Activated naive CD8-positive, alpha-beta T cell treated with anti-CD3 and anti-CD28 coated beads, Interleukin-2, amount 50 U/mL, for 16 hours (primary cell): ENCODE measurements at places on chromosomes 6 and 20.

DNA sequence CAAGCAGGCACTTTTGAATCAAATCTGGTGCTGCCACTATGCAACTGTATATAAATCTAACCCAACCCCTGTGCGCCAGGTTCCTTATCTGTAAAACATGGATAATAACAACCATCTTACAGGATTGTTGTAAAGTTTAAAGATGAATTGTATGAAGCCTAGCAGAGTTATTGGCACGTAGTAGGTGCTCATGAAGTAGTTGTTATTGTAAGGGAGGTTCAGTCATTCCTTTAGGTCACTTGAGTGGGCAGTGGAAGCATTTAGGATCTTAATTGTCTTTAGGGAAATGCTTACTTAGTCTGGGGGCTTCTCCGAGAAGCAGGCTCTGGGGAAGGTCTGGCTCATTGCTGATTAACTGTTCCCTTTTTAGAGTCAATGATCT is 29.8 kb upstream of the PKIG start:
- no peak for DNase-seq

GRCh38 chr6:124684621-124685020 is 277.6 kb upstream of the RNF217 start:
- DNase-seq = no peak

- no peak for DNase-seq
These were observed 10.2 kb downstream of the ELMO2 start for GRCh38 chr20:46396052-46396740.

- no peak for DNase-seq
These were observed 27.6 kb upstream of the IFNGR1 start for GRCh38 chr6:137246791-137247202.

DNA sequence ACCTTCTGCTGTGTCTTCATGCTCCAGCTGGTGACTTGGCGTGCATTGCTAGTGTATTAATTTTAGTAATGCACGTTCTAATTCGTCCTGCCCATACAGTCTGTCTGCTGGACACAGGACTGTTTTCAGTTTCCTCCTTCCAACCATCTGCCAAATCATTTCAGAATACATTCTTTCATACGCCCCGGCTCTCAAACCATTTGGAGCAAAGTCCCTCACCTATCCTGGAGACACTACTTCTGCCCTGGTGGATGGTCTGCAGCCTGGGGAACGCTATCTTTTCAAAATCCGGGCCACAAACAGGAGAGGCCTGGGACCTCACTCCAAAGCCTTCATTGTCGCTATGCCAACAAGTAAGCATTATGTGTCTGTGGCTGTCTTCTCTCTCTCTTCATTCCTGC is 60.5 kb downstream of the FNDC1 start:
- no peak for DNase-seq

DNA sequence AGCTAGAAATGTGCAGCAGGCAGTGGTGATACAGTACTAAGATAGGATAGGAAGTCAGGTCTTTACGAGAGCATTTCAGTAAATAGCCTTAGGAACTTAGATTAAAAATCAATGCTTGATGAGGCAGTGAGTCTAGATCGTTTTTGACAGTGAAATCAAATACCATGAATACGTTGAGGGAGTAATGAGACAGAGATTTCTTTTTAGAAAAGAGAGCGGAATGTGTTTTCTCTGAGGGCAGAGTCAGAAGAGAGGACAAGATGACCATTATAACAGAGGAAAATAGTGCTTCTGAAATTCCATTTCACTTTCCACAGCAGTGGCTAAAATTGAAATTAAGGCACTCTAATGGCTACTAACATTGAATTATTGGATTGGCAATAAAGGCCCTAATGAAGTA is 339.6 kb downstream of the UTRN start:
- no peak for DNase-seq

- DNase-seq = no peak
These were observed 11.9 kb downstream of the FOXA2 start for GRCh38 chr20:22572491-22572890.

DNA sequence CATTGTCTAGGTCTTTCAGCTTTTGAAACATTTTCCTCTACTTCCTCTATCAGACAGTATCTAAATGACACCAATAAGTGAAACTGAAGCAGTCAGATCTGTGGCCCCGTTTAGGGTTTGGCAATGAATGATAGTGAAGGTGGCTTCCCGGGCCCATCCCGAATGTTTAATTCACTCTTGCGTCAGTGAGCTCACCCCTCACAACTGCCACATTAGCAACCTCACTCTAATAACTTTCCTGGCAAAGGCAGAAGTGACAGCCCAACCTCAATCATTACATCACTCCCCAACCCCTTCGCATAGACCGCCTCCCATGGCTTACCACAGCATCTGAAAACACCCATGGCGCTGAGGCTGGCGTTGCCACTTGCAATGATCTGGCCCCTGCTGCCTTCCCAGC is 92.4 kb upstream of the CD83 start:
- DNase-seq = no peak

- peak; percentile 66 for DNase-seq
These were observed 126.0 kb upstream of the SLC2A12 start for GRCh38 chr6:134178161-134179044.

DNA sequence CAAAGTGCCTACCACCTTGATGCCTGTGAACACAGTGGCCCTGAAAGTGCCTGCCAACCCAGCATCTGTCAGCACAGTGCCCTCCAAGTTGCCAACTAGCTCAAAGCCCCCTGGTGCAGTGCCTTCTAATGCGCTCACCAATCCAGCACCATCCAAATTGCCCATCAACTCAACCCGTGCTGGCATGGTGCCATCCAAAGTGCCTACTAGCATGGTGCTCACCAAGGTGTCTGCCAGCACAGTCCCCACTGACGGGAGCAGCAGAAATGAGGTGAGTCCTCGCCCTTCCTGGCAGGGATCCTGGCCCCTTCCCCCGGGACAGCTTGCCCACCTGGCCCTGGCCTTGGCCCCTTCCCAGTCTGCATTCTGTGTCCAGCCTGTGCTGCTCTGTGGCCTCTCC is 17.9 kb downstream of the MAVS start:
- no peak for DNase-seq

- no peak for DNase-seq
These were observed 45.7 kb downstream of the TAF4 start for GRCh38 chr20:62019881-62020492.

DNA sequence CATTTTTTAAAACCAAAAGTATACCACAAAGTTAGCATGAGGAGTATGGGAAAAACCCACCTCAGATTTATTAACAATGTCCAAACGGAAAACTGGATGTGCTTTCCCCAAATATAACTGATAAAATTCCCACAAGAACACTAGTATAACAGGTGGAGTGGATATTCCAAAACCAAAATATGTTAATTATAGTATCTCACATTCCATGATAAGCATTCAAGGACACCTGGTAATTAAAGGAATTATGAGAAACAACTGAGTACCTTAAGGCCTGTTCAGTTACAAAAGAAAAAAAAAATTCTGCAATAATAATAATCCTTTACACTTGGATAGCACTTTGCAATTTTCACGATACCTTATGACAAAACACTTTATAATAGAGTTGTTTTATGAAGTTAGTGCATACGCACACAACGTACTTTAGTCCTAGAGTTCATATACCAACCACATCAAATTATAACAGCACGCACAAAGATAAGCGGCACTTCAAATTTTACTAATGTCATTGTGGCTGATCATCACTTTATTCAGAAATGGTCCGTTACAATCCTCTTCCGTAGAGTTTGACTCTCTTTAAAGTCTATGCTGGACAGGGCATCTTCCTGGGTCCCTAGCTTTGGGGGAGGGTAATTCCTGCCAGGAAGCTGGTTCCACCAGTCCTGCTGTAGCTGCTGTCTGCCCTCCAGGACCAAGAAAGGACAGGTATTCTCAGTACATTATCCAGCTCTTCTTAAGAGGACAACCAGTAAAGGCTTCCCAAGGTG is 1.7 kb downstream of the CDK19 start:
- no peak for DNase-seq

- no peak for DNase-seq
These were observed 113.5 kb upstream of the PHACTR1 start for GRCh38 chr6:12602951-12603672.

GRCh38 chr6:154613137-154613676 is 102.7 kb upstream of the CNKSR3 start:
- DNase-seq = no peak

DNA sequence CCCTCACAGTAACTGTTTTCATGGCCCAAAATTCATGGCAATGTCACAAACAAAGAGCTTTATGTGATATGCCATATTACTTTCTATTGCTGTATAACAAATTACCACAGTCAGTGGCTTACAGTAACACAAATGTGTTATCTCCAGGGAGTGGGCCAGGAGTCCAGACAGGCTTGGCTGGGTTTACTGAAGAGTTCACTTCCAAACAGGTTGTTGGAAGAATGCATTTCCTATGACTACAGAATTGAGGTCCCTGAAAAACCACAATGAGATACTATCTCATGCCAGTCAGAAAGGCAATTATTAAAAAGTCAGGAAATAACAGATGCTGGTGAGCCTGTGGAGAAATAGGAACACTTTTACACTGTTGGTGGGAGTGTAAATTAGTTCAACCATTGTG is 431.9 kb downstream of the PKHD1 start:
- no peak for DNase-seq

DNA sequence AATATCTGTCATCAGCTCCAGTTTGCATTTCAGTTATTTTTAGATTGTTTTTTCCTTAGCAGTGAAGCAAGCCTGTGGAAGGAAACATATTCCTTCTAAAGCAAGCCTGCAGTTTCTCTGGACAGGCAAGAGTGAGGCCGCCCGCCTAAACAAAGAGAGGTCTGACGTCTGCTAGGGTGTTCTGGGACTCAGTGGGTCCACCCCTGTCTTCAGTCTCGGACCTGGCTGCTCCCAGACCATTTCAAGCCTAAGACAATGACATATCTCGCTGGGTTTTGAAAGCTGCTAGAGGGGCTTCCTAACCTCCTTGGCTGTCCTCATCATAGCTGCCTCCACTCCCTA is 36.8 kb upstream of the RNF24 start:
- no peak for DNase-seq

DNA sequence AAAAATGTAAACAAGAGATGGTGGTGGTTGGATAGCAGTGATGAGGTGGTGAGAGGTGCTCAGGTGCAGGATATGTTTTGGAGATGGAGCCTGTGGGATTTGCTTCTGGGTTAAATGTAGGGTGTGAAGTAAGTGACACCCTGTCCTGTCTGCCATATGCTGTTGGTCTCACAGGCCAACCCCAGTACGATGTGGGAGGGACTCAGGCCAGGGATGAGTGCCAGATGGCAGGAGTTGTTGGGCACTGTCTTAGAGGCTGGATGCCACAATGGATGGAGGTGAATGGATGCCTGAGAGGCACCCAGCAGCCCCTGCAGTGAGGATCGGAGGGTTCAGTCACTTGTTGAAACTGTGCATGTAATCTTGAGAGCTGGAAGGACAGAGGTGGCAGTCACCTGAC is 259.3 kb downstream of the NRN1 start:
- no peak for DNase-seq

DNA sequence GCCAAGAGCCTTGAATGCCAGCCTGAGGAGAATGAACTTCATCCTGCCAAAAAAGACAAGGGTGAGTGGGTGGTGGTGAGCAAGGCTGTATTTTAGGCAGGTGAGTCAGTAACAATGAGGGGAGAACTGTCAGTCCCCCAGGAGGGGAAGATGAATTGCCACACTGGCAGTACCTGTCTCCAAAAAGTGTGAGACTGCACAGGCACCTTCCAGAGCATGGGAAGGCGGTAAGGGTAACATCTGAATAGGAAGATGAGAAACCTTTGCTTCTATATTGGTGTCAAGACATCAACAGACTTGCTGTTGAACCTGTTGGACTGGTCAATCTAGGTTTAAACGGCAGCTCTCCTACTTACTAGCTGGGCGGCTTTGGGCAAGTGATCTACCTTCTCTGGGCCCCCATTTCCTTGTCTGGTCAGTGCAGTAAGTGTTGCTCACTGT is 30.9 kb downstream of the STK35 start:
- DNase-seq = no peak

DNA sequence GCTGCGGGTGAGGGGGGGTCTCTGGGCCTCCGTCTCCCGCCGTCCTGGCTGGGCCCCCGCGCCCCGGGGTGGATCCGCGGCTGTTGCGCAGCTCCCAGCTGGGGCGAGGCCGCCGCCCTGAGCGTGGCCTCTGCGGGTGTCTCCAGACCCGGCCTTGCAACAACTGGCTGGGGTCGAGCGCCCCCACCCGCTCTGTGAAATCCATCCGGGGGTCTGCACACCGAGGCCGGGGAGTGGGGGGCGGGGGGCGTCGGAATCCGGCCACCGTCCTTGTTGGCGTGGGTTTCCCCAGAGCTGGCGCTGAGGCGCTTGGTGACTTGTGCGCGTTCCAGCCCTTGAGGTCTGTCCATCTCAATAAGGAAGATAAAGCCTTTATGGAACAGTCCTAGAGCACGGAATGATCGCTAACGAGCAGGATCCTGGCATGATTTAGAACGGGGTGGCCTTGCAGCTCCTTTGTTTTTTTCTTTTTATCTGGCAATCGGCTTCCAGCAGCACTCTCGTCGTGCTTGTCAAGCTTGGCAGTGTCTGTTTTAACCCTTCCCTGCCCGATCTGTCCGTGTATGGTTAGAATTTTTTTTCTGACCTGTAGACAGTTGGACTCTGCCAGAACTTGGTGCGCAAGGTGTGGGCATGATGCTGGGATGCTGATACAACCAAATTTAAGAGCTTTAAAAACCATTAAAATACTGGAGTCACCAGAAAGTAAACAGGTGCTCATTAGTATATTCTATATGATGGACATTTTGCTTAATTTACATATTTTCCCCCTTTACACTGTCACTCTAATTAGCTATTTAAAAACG is 675 bp downstream of the DSTN start:
- DNase-seq = no peak

DNA sequence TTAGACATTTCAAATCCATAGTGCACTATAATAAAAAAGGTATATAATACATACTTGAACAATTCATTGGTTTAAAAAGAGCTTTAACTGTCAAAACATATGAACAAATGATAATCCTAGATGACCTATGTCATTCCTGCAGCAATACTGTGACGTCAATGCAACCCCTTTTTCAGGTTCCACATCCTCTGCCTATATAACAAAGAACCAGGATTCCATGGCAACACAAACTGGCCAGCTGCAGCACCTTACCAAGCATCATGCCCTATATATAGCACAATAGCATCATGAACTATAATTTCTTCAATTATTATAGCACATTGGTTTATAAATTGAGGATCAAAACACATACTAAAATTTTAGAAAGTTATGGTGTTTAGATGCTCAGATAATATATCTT is 578 bp upstream of the PTCHD4 start:
- no peak for DNase-seq

DNA sequence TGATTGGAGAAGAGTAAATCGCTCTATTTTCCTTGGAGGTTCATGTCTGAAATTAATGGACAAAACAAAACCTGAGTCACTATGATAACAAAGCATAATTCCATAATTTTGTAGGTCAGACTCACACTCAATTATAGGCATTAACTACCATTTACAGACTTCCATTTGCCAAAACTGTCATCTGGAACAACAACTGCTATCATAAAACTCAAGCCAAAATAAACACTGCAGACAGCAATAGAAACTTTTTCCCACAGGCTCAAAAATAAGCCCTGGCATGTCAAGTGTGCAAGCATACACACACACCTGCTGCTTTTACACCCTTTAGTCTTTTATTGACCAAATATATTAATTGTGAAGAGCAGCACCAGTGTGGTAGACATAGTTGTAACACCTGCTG is 7.1 kb downstream of the MRPS10 start:
- no peak for DNase-seq

GRCh38 chr20:8370774-8371173 is 238.7 kb downstream of the PLCB1 start:
- DNase-seq = no peak
